NCI-H1092 (cell line): ENCODE measurements at places on chromosomes 16 and 17.
A peak's percentile ranks its signal among the peaks of the same experiment; 100 is the strongest.

DNA sequence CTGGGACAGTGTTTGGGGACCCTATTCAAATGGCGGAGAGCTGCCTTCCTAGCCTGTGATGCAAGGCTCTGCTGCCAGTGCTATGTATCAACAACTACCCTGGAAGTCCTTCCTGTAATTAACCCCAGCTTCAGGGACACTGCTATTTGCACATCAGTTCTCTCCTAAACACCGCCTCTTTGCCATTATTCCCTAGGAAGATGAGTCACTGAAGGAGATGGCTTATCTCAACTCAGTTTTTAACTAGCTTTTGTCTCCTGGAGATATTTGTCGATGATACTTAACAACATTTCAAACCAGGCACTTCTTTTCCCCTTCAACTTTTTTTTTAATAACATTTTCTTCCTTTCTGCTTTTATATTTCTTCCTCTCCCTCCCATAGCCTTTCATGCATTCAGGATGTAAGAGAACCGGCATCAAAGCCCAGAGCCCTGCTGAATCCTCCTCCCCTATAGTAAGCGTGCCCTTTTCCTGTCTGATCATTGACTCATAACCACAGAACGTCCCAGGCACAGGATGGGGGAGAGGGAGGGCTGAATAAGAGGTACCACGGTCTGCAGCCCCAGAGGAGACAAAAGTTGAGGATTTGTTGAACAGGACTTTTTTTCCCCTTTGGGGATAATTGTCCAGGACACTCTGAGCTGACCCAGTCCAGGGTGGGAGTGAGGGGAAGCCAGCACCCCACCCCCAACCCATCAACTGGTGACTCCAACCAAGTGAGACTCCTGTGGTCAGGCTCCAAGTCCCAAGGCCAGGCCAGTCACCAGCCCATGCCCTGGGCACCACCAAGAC lies 387.8 kb upstream of the SALL1 start:
- DNase-seq: no peak

GRCh38 chr16:72921620-72922019 lies 126.3 kb downstream of the ZFHX3 start:
- DNase-seq: peak; percentile 71

DNA sequence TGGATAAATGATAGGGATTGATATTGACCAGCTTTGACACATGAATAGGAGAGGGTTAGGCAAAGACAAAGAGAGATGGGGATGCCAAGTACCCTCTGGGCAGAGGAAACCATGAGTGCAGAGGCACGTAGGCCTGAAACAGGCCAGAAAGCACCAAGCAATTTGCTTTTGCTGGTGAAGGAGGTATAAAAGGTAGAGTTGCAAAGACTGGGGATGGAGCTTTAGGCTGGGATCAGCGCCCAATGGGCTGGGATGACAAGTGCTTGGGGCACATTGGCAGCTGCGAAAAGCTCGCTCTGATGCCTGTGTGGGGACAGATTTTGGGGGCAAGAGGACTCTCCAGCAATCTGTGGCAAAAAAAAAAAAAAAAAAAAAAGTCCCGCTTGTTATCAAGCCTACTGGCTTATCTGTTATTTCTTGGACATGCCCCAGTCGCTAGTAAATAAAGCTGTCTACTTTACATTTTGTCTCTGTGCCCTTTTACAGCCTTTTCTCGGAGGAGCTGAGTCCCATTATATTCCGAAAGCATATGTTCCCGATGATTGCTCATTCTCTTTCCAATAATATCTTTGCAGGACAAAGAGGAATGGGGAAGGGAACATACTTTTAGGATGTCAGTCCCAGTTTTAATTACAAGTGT lies 578.4 kb downstream of the MAF start:
- no peak for DNase-seq

- DNase-seq: no peak
These were observed 617 bp downstream of the COASY start for GRCh38 chr17:42562388-42563142.

DNA sequence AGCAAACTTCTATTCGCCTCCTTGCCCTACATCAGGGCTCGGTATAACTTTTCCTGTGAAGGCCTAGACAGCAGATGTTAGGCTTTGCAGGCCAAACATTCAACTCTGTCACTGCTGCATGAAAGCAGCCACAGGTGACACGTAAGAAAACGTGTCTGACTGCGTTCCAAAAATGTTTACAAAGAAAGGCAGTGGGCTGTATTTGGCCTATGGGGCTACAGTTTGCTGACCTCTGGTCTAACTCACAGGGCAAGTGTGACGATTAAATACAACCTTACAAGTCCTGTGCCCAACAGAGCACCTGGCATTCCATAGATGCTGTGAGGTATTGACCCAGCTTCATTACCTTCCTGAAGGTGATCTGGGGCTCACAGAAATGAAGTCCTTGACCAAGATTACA lies 79.4 kb downstream of the USP31 start:
- no peak for DNase-seq

- DNase-seq: peak; percentile 57
These were observed 19.3 kb upstream of the ADGRG3 start for GRCh38 chr16:57648581-57649442.

- DNase-seq: no peak
These were observed 81.5 kb downstream of the MYO1D start for GRCh38 chr17:32795339-32795979.

- no peak for DNase-seq
These were observed 593.1 kb upstream of the CDH5 start for GRCh38 chr16:65773301-65773874.

DNA sequence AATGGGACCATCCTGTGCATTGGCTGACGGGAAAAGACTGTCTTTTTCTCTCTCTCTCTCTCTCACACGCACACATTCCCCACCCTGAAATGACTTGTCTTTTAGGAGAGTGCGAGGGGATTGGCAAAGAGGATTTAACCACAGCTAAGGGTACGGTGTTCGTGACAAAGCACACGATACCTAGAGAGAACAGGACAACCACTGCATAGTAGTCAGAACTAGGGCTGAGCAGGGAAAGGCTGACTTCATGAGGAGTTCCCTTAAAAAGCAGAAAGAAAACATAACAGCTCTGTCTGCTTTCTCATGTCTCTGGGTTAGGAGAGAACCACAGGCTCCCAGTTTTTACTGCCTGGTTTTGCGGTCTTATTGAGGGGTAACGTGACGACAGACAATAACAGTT lies 742.8 kb upstream of the SOX9 start:
- DNase-seq: no peak

DNA sequence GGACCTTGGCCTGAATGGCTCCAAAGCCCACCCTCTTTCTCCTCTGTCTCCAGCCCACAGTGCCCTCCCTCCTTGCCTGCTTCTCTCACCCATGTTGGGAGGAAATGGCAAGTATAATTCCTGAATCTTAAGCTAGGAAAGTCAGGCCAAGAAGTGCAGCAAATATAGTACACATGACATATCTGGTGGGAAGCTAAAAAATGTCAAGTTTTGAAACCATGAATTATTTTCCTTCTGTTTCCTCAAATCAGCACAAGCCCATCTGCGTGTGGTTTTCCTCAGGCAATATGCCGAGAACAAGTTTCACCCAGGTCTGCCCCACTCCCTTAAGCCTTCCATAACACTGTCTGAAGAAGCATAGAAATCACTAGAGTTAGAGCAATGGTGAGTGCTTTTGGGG lies 502.8 kb upstream of the CDH11 start:
- no peak for DNase-seq

DNA sequence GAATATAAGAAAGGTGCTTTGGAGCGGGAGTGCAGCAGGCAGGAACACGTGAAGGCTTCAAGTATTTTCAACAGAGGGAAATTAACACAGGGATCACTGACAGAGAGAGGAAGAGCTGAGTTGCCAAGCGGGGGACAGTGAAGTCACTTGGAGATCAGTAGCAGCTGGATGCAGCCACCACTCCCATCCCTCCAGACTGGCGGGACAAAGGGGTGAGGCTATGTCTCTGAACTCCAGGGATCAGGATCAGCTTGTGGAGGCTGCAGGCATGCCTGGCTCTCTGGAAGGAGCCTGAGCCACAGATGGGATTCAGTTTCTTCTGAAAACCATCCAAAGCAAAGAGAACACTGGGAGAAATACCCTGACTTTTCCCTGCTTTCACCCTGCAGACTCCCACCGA lies 113.7 kb upstream of the IRX3 start:
- DNase-seq: no peak

- no peak for DNase-seq
These were observed 16.4 kb upstream of the KDM6B start for GRCh38 chr17:7817643-7817964.

DNA sequence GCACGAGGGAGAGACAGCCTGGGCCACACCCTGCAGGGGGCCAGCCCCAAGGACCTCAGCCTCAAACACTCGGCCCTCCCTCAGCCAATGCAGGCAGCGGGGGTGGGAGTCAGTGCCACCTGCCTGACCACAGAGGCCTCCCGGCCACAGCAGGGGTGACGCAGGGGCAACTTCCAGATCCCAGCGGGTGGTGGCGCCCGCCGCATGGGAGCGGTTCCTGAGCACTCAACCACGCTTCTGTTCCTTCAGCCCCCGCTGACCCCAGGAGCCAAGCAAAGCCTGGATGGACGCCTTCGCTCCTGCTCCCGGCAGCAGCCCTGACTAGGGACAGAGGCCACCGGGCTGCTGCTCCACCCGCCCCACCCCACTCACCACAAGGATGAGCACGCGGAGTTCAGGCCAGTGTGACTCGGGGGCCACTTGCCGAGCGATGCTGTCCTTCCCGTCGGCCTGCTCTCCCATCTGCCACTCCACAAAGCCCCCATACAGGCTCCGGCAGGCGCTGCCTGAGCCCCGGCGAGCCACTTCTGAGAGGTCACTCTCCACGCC lies 5.0 kb upstream of the CYBA start:
- no peak for DNase-seq

- DNase-seq: peak; percentile 37
These were observed 12.3 kb downstream of the CES4A start for GRCh38 chr16:67000384-67001351.

DNA sequence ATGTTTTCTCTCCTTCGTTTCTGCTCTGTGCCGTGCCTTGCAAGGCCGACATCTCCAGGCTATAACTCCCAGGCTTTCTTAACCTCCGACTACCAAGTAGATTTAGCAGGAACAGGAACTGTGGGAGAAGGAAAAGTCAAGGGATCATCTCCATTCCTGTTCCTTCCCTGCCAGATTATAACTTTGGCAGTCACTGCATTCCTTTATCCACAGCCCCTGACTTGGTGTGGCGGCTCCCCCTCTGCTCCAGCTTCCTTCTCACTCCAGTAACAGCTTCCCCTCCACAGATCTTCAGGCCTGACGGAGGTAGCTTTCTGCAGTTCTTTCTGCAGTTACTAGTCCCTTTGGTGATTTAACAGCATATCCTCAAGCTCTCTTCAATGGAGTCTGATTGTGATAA lies 234.6 kb upstream of the MON1B start:
- no peak for DNase-seq

GRCh38 chr17:34542700-34543336 lies 36.6 kb upstream of the TMEM132E start:
- DNase-seq: no peak

DNA sequence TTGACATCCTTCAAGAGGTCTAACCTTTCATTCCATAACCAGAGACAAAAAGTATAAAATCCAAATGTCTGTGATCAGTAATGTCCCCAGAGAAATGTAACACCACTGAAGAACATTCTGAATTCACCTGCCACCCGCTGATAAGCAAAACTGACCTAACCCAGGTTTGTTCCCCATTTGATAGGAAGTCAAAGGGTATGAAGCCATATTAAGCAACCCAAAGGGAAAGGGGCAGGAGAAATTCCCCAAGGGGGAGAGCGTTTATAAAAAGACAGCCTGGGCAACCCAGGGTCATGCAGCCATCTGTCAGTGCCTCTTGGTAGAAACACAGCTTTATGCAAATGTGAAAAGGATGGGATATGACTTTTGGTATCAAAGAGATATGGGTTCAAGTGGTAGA lies 30.7 kb upstream of the PIK3R6 start:
- no peak for DNase-seq

DNA sequence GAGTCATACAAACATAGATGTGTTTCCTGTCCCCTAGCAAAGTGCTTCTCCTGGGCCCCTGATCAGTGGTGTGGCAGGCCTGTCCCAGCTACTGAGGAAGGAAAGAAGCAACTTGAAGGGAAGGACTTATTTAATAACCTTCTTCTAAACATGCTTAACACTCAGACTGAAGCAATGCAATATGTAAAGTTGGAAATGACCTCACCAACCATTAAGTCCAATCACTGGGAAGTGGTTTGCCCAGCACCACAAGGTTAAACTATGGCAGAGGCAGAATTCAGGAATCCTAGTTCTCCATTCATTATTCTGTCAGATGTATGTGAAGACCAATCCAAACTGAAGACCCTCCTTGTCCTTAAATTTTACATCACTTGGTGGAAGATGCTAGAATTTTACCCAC lies 39.1 kb downstream of the CENPV start:
- no peak for DNase-seq

DNA sequence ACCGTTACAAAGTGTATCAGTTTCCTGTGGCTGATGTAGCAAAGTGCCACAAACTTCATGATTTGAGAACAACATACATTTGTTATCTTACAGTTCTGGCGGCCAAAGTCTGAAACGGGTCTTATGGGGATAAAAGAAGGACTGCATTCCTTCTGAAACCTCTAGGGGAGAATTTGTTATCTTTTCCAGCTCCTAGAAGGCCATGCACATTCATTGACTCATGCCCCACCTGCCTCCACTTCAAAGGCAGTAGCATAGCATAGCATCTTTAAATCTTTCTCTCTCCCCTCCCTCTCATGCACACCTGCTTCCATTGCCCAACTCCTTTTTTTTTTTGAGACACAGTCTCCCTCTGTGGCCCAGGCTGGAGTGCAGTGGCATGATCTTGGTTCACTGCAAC lies 190.7 kb upstream of the DYNLRB2 start:
- DNase-seq: no peak

- DNase-seq: no peak
These were observed 37.9 kb downstream of the SIAH1 start for GRCh38 chr16:48347191-48347865.
